ENCODE measurements at places on chromosomes 11 and 22.

GRCh38 chr22:40659166-40659565 lies 20.1 kb upstream of the MCHR1 start:
- DNase-seq: no peak

GRCh38 chr11:9203691-9204311 lies 61.3 kb downstream of the DENND5A start:
- no peak for DNase-seq

GRCh38 chr11:94638301-94638901 lies 71.2 kb downstream of the PIWIL4 start:
- DNase-seq: no peak

GRCh38 chr22:38270091-38270992 lies 2.5 kb downstream of the TMEM184B start:
- DNase-seq: no peak

DNA sequence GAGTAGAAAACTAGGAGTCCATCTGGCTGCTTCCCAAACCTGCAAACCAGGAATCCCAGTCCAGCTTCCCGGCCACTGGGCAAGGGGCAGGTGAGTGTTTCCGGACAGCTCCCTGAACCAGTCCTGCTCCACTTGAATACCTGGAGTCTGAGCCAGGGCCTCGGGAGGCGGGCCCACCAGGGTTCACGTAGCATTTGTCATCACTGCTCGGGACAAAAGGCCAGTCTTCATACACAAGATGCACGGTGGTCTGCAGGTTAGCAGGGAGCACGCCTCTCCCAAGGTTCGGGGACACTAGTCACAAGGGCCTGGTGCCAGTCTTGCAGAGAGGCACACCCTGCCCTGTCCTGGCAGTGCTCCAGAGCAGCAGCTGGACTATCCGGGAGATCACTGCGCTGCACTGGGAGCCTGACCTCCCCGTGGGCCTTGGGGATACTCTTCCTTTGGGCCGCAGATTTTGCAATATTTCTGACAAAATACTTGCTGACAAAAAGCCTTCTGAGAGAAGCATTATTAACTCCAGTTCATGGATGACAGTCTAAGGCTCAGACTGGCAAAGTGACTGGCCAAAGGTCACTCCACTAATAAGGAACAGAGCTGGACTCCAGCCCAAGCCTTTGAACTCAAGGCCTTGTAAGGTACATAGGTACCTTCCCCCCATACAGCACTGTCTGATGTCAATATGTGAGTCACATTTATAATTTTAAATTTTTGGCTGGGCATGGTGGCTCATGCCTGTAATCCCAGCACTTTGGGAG lies 25.1 kb downstream of the CD6 start:
- no peak for DNase-seq

DNA sequence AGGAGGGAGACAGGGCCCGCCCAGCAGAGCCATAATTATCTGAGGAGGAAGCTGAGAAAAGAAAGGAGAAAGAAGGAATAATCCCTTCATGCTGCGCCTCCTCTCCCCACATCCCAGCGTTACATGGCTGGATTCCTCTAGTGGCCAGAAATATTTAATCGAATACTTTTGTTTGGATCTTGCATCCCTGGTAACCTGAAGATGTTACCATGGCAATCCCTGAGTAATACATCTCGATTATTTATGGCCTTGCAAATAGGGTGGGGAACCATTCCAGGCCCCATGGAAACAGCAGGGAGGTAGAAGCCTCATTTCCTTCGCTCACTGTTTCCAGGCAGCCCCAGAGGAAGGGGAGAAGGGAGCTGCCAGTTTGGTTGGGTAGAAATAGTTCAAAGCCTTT lies 357.7 kb downstream of the BUD13 start:
- no peak for DNase-seq

DNA sequence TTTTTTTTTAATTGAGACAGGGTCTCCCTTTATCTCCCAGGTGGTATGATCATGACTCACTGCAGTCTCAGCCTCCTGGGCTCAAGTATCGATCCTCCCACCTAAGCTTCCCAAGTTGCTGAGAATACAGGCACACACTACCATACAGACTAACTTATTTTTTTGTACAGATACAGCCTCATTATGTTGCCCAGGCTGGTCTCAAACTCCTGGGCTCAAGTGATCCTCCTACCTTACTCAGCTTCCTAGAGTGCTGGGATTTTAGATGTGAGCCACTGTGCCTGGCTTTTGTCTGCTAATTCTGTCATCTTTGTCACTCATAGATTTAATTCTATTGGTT lies 43.5 kb downstream of the CBL start:
- no peak for DNase-seq

GRCh38 chr11:119829402-119829801 lies 100.4 kb upstream of the NECTIN1 start:
- no peak for DNase-seq

DNA sequence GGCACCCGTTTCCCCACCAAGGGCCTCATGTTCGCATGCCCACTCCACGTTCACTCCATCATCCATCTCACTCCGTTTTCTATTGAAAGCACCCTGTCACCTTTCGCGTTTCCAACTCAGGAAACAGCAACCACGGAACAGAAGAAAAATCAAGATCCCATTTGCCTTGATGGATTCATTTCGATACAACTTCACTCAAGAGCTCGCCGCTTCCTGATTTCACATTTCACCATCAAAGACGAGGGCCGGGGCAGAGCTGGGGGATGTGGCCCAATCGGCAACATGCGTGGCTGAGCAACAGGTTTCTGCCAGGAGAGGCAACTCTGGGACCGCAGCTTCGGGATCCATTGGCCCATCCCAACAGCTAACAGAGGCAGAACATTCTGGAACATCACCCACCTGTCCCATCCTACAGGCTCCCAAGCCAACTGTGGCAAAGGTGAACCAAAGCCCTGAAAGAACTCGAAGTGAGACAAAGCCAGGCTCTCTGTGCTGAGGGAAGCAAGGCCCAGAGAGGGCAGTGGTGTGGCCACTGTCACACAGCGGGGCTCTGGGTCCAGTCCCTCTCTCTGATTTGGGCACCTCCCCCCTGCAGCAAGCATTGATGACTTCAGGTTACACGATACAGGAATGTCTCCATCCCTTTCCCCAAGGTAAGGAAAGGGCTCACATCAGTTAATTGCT lies 36.2 kb upstream of the CD5 start:
- DNase-seq: no peak

GRCh38 chr11:111081021-111081511 lies 164.5 kb upstream of the POU2AF2 start:
- DNase-seq: no peak

DNA sequence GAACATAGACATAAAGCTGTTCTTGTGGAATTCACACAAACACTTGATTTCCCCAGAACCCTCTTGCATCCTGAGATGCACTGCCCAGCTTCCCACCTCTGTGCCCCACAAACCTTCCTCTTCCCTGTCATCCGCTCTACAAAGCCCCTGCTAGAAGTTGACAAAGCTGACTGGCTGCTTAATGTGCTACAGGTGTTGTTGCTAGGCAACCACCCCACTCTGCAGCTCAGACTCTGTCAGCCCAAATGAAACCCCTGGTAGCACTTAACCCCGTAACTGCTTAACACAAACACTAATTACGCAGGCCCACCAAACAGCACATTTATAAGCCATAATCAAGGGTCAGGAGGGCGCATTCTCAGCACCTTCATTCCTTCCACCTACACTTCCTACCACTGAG lies 172.0 kb upstream of the CADM1 start:
- DNase-seq: no peak

- no peak for DNase-seq
These were observed 355.2 kb downstream of the SOX6 start for GRCh38 chr11:16001044-16001568.

- DNase-seq: no peak
These were observed 730.5 kb upstream of the CCDC179 start for GRCh38 chr11:23590596-23591308.

- no peak for DNase-seq
These were observed 192.8 kb downstream of the GRIK4 start for GRCh38 chr11:120704256-120704750.

DNA sequence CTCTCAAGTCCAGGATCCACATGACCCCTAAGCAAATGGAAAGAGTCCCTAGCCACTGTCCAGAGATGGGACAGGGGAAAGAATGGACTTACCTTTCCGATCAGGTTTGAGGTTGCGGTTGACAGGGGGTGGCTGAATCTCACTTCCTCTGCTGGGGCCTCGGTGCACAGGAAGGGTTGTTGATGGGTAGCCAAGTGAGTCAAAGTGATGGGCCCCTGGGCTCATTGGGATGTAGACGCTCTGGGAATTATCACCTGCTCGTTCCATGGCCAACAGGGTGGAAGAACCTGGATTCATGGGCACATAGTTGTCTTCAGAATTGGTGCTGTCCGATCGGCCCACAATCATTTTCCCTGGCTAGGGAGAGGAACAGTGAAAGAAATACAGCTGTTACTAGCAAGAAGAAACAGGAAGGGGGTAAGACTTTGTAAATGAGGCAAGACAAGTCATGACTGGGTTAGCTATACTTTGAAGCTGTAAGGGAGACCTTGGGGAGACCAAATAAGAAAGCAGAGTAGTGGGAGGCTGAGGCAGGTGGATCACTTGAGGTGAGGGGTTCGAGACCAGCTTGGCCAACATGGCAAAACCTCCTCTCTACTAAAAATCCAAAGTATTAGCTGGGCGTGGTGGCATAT lies 34.7 kb downstream of the USP35 start:
- no peak for DNase-seq

DNA sequence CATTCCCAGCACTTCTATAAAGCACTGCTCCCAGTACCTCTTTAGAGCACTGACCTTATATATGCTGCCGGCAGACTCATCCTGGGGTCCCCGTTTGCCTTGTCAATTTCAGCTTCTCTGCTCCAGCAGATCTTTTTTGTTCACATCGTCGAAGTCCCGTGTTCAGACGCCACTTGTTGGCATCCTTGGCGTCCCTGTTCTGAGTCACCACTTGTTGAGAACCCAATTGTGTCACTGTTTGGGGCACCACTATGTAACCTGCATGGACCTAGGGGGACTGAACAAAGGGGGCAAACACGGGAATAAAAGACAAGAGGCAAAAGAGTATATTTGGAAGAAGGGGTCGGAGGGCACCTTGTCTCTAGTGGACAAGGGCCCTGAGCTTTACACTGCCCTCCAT lies 25.5 kb downstream of the OR10A6 start:
- no peak for DNase-seq

- DNase-seq: no peak
These were observed 32.8 kb downstream of the NRXN2 start for GRCh38 chr11:64690235-64690634.

GRCh38 chr11:114142707-114143106 lies 83.2 kb downstream of the ZBTB16 start:
- DNase-seq: no peak

GRCh38 chr11:122743949-122744348 lies 88.4 kb downstream of the UBASH3B start:
- DNase-seq: peak; percentile 75

GRCh38 chr11:125358254-125358840 lies 137.7 kb downstream of the FEZ1 start:
- DNase-seq: no peak

DNA sequence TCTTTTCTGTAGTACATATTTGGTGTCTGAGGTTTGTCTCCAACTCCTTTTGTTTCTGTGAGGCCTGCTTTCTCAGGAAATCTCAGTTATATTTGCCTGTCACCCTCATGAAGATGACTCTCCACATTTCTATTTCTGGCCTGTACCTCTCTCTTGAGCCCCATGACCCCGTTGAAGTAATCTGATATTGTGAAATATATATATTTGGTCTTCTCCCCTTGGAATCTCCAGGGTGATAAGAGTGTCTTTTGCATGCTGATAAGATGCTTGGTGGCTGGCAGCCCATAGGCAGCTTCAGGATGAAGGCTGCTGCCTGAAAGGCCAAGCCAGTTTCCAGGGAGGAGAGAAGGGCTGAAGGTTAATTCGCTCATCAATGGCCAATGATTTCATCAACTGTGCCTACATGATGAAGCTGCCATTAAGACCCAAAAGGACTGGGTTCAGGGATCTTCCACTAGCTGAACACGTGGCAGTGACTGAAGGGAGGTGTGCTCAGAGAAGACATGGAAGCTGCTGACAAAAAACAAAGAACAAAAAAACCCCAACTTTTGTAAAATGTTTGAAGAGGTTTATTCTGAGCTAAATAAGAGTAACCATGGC lies 67.4 kb downstream of the MICAL2 start:
- DNase-seq: no peak

GRCh38 chr22:34599567-34599966 lies 466.4 kb upstream of the ISX start:
- DNase-seq: no peak

GRCh38 chr11:115349335-115350017 lies 154.7 kb downstream of the CADM1 start:
- DNase-seq: no peak

DNA sequence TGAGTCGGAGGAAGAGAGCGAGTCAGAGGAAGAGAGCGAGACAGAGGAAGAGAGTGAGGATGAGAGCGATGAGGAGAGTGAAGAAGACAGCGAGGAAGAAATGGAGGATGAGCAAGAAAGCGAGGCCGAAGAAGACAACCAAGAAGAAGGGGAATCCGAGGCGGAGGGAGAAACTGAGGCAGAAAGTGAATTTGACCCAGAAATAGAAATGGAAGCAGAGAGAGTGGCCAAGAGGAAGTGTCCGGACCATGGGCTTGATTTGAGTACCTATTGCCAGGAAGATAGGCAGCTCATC lies 780 bp downstream of the TRIM44 start:
- no peak for DNase-seq

DNA sequence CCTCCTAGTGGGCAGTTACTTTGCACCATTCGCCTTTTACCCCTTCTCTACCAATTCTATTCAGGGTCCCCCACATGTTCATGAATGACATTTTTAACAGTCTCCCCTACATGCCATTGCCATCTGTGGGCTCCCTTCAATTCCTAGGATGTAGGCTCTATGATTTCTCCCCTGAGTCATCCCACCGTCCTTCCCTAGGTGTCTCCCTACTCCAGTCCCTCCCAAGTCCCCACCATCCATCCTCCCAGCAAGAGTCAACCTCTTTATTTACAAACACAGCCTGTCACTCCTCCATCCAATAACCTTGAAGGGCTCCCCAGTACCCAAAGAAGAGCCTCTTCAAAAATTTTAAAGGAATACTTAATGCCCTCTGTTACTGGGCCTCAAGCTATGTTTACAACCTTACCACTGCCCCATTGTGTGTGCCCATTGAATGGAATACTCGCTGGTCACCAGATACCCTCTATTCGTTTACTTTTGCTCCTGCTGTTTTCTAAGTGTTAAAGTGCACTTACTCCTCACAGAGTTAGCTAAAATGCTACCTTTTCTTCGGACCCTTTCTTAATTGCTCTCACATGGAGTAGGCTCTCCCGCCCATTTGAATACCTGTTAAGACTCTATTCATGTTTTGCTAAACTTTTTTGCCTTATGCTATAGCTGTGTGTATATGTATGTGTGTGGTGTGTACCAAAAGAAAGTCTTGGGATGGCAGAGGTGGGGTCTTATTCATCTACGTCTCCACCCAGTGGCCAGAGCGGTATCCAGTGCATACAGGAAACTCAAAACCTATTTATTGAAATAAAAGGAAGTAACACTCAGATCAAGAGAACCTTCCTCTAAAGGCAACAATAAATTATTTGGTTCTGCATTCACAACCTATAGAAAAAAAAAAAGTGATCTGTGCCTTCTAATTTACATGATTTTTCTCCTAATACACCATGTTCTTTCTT lies 235.8 kb upstream of the CCDC90B start:
- DNase-seq: no peak
